Activated T-cell treated with anti-CD3 and anti-CD28 coated beads for 1 hour (primary cell): ENCODE measurements at places on chromosomes 3 and 15.

- DNase-seq: peak; percentile 43
These were observed at the start of gene GCHFR for GRCh38 chr15:40763801-40764628. TSS of gene GCHFR (plus strand) at chr15:40764068. CDS start at chr15:40764181, 113 bp downstream.

DNA sequence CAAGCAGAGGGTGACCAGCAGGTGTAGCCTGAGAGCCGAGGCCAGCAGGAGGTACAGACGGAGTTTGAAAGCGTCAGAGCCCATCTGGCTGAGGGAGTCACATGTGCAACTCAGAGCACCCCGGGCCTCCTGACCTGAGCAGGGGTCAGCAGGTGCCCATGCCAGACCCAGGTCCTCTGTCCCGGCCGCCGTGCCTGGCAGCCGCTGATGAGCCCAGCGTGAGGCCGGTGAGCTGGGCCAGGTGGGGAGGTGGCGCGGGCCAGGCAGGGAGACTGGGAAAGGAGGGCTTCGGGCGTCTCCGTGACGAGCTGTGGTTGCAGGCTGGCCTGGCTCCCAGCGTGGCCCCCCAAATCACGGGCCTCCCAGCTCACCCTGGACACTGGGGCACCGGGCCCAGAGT is 130.9 kb downstream of the CHSY1 start:
- no peak for DNase-seq

DNA sequence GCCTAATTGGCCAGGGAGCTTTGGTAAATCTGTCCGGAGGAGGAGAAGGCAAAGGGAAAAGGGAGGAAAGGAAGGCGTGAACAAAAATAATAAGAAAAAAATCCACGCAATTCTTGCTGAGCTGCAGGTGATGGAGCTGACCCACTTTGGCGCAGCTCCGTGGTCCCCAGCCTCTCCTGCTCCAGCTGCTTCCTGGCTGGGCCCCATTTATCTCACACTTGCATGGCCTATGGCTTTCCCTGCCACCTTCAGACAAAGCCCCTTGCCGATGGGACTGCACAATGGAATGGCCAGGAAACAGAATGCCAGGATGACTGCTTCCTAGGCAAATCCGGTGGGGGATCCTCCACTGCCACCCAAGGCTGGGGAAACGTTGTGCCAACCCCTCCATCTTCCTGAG is 6.9 kb downstream of the INSYN1 start:
- no peak for DNase-seq

- no peak for DNase-seq
These were observed 12.7 kb upstream of the GHRL start for GRCh38 chr3:10305331-10305902.

DNA sequence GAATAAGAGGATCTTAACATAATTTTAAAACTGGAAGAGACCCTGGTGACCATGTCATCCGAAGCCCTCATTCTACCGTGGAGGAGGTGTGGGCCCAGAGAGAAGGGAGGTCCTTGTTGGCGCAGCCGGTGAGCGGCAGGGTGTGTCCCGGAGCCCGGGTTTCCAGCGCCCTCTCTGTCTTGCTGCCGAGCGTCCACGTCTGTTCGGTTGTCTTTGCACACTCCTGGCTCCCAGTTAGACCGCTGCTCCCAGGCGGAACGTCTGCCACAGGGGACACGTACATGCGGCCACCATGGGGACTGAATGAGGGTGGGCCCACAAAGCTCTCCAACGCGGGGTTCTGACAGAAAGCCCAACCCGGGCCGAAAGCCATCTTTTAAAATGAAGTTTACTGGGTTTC is 6.6 kb upstream of the MUC4 start:
- DNase-seq: no peak

- no peak for DNase-seq
These were observed 78.4 kb downstream of the NEK10 start for GRCh38 chr3:27290760-27291159.

- no peak for DNase-seq
These were observed 478.9 kb upstream of the TBL1XR1 start for GRCh38 chr3:177676148-177676547.

- no peak for DNase-seq
These were observed 20.1 kb upstream of the PLSCR5 start for GRCh38 chr3:146625186-146625775.
